ENCODE measurements at places on chromosomes 4 and X. TPM values are rescaled to one million over a fixed set of nuclear protein-coding genes. Genes with fewer than 3 reads are reported as not detected.

CYBB gene
- total RNA-seq: not detected

ARHGEF9 gene
- total RNA-seq: 10.0 TPM

NUDT11 gene
- 0.51 TPM for total RNA-seq

UGT2A1 gene
- total RNA-seq: not detected

DMRTC1 gene
- total RNA-seq: not detected

UPF3B gene
- 1.8 TPM for total RNA-seq

SOX3 gene
- not detected for total RNA-seq

DNA sequence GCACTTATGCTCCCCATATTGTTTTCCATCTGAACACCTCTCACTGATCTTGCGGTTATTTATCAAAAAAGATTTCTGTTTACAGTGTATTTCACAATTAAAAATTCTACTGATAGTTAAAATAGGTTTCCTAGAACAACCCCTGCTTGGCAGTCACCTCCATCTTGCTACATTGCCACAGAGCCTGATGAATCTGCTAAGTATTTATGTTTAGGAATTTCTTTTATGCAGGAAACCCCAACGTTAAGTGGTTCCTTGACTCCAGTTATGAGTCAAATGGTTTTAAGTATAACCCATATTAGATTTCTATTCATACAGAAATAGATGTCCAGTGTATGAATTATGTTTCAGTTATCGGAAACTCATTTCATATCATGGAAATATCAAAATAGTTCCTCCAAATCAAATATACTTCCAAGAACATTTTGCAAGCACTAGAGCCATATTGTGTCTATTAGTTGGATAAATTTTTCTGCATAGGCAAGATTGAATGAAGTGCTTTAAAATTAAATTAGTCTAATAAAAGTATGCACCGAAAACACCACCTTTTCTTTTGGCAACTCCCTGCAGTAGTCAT lies 20.6 kb downstream of the GALNT7 start:
- DNase-seq: no peak

DNA sequence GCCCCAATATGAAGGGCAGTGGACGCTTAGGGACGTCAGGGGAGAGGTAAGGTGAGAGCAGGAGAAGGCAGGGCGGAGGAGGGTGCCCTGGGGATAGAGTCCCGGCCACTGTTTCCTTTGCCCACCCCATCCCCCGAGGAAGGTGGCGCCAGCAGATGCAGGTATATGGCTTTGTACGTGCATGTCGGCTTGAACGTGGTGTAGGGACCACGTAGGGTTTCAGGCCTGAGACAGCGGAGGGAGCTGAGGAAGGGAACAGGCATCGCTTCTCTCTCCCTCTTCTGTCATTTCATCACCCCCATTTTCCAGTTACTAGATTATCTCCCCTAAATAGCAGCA lies 97.9 kb downstream of the PHKA2 start:
- no peak for DNase-seq

DNA sequence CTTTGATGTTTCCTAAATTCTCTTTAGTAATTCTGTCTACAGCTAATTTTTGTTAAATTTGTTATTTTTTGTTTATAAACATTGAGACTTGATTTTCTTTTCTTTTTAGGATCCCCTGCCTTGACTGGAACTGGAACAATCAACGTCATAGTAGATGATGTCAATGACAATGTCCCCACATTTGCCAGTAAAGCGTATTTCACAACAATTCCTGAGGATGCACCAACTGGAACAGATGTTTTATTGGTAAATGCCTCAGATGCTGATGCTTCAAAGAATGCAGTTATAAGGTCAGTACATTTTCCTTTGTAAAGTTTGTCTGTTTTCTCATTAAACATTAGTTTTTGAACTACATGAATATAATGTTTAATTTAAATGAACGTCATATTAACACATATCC lies 119.4 kb downstream of the FAT4 start:
- no peak for DNase-seq

- DNase-seq: no peak
Observed at GRCh38 chr4:114839986-114840385, 241.4 kb downstream of the UGT8 start.

DNA sequence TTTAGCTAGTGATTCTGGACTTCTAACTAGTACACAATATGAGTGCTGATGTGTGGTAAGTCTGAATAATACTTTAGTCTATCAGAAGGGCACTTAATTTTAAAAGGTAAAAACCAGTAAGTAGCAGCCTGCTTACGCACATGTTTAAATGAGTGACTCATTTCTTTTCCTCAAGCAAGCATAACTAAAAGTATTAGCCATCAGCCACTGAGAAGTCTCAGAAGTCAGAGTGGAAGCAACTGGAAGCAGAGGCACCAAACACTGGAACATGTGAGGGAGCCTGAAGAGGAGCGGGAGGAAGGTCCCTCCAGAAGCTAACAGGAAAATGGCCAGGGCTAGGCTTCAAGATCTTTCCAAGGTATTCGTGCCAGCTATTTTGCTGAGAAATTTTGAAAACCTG lies 257.7 kb downstream of the RAPGEF2 start:
- DNase-seq: no peak

GRCh38 chr4:115453416-115453815 lies 340.0 kb upstream of the NDST4 start:
- no peak for DNase-seq

DNA sequence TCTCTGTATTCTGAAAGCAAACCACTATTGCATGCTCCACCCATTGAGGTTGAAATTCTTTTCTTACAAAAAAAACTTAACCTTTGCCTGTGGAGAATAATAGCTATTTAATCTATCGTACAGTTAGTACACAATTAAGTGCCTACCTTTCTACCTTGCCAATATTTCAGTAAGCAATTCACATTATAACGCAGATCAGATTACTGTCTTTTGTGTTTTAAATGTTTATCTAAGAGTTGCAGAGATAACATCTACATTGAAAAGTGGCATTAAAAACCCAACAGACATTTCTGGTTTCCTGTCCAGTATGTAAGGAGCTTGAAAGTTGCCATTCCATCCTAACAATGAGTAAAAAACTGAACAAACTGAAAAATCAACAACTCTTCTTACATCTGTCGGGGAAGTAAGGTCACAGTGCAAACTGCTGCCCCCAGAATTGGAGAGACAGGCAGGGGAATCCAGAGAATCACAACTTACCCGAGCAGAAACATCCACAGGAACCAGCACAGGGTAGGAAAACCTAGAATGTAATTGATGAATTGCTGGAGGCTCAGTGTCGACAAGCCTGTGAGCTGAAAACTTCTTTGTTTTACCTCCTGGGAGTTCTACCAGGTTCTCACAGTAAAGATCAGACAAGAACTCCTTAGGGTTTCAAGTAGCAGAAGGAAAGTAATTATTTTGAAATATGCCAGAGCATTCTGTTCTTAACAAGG lies 27.3 kb upstream of the ACSL4 start:
- DNase-seq: no peak

DNA sequence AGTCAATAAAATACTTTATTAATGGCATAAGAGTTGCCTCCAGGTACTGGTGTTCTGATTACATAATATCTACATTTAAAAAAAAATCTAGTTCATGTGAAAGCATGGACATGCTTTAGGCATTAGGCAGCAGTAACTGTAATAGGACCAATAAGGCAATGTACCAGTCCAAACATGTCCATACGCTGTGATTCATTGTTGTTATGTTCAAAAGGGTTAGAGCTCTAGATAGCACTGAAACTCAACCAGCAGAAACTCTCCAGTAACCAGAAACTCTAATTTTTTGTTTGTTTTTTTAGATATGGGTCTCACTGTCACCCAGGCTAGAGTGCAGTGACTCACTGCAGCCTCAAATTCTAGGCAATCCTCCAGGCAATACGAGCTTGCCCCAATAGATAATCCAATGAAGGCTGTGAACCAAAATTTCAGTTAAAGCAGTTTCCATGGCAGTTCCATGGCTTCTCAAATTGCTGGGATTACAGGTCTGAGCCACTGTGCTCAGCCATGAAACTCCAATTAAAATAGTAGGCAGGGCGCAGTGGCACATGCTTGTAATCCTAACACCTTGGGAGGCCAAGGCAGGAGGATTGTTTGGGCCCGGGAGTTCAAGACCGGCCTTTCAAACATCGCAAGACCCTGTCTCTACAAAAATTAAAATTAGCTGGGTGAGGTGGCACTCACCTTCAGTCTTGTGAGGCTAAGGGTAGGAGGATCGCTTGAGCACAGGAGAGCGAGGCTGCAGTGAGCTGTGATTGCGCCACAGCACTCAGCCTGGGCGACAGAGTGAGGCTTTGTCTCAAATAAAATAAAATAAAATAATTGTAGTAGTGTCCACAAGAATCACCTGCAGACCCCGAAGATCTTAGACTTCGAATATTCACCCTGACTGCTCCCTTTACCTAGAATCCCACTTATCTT lies 36.3 kb downstream of the MGARP start:
- DNase-seq: peak; percentile 56

DNA sequence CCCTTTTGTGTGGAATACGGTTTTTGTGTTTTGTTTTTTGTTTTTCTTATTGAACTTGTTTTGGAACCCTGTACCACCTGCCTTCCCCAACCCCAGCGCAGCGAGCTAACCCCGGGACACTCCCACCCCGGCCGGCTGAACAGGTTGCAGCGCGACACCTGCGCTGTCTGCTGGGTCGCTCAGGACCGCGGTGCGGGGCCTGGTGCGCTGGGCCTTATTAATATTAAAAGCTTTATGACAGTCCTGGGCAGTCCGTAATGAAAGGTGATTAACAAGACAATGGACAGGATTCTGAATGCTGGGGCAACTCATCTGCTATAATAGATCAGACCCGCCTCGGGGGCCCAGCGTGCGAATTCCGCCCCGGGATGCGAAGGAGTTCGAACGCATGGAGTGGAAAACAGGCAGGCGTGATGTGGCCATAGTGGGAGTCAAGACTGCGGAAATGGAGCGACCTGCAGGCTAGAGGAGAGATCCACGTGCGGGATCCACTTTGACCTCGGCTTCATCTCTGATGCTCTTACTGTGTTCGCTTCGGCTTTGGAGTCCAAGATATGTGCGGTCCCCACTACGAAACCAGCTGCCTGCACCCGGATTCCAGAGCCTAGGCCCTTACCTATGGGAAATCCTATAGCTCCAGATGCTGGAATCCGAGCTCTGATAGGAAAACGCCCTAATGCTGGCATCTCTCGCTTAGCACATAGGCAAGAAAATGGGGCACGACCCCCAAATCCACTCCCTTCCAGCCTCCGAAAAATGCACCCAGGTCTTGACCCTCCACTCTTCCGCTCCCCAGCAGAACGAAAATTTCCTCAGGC lies 69.0 kb upstream of the TMEM33 start:
- DNase-seq: no peak

DNA sequence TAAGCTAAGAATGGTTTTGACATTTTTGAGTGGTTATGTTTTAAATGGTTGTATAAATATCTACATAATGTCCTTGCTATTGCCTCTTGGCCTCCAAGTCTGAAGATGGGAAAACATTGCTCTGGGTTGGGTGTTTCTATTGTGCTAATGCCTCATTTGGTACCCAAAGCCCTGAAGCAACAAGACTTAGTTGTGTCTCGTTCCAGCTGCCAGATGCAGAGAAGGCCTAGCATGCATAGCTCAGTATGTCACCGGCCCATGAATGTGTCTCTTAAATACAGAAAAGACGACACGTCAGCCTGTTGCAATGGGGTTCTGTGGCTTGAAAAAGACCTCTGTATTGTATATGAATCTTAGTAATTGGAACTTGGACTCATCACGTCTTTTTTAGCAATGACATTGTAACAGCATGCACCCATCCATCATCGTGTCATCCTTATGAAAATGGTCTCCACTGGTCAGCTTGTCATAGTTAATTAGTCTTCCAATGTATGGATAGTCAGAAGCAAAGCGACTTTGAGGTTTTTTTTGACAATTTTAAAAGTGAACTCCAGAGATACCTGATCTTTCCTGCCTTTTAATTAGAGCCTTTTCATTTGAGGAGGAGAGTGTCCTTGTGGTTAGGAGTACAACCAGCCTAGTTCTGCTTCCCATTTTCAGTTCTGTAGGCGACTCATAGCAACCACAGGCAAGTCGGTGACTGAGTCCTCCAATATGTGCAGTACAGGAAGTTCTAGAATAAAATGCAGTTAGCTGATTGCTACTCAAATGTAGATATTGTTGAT lies 126.4 kb upstream of the GATB start:
- no peak for DNase-seq

DNA sequence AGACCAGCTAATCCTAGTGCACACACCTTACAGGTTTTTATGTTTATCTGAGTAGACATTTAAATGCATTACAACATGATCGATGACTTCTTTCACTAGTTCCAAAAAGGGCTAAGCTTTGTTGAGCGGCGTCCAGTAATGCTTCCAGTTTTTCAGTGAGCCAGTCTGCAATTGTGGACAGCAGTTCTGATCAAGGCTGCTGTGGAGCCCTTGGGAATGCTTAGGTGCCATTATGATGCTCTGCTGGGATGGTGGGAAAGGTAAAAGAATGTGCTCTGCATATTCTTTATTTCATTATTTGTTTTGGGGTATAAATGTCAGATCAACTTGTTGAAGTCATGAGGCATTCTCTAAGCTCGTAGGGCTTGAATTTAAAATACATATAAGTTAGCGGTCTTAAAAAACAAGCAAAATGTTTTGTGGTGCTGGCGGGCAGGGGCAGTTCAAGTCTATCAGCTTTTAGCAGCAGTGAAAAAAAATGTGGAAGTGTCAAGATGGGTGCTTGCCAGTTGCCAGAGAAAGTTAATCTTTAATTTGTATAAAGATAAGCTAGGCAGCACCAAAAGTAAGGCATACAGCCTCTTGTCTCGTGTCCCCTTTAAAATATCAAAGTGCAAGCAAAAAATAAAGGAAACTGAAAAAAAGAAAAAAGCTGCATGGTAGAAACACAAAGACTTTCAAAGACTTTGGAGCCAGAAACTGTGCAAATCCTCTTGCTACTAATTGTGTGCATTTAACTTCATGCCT lies 5.8 kb downstream of the MID1IP1 start:
- no peak for DNase-seq

- DNase-seq: peak; percentile 62
Observed at GRCh38 chrX:68710870-68711576, 63.6 kb downstream of the STARD8 start.

DNA sequence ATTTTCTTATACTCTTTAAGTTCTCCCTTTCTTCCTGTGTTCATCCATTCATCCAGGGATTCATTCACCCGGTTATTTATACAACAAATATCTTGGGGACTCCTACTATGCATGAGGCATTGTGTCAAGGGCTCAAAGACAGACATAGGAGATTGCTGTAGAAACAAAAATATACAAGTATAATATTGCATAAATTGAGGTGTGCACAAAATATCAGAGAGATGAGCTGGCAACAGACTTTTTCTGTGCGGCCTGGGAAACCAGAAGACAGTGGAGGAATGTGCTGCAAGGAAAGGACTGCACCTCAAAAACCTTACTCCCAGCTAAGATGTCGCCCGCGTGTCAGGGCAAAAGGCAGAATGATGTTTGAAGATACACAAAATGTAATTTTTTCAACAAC lies 9.6 kb downstream of the OTOP1 start:
- no peak for DNase-seq

DNA sequence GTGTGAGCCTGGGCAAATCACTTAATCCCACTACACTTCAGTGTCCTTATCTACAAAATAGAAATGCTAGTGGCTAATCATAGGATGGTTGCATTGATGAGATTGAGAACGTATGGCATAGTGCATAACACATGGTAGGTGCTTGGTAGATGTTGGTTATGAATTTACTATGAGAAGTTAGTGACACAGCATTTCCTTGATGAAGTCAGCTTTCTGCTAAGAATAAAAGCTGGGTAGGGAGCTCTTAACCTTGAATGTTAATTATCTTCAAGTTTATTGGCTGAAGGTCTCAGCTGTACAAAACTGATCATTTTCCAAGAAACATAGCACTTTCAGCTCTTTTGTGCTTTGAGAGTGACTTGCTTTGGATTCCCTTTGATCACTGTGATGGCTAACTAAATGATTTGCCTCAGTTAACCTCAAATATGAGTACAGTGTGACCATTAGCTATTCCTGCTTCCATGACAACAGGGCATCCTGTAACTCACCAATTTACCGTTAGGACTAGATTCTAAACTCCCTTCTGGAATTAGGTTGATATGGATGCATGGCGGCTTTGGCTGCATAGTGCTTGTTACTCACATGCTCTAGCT lies 17.8 kb downstream of the PDK3 start:
- no peak for DNase-seq
